ENCODE measurements at places on chromosomes 6 and 20. TPM values are rescaled to one million over a fixed set of nuclear protein-coding genes. Genes with fewer than 3 reads are reported as not detected.
A peak's percentile ranks its signal among the peaks of the same experiment; 100 is the strongest.

DNA sequence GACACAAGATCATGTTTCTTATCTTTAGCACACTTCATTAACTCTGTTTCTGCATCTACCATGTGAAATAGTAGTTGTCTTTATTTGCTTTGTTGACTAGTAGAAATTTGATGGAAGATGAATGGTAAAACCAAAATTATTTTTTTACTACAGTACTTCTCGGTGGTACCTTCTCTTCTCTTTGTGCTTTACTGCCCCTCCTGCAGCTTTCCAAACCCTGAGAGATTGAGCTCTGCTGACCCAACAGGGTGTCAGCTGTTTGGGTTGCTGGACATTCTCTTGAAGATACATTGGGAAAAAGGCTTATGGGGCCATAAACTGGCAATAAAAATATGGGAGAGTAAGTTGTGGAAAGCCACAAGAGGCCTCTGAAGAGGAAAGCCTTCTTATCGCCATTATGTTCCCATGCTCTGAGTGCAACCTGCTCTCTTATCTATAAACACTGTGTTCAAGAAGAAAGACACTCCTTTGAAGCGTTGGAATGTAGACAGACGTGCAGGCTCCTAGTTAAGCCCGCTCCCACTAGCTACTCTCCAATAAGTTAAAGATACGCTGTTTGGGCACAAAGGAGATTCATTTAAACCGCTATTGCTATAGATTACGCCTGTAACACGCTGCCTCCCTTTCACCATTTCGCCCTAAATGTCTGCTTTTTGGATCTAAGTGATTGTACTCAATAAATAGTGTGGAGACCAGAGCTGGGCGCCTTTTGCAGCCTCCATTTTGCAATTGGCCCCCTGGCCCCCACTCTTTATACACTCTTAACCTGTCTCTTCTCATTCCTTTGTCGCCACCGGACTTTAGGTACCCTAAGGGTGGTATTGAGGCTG lies 60.1 kb upstream of the PRSS16 start:
- H3K36me3 ChIP-seq: no peaks in the 10 kb centered on the region
- H3K4me1 ChIP-seq: peaks cover 7% of the 10 kb centered on the region
- peak overlapping the region; percentile 91 for H3K27ac ChIP-seq
- no peaks in the 10 kb centered on the region for H3K27me3 ChIP-seq
- DNase-seq: no peak

GRCh38 chr6:107877968-107878367 lies 53.9 kb upstream of the SCML4 start:
- DNase-seq: no peak
- no peak overlapping the region for H3K4me3 ChIP-seq
- no peaks in the 10 kb centered on the region for H3K4me1 ChIP-seq
- no peak overlapping the region for H3K27ac ChIP-seq

DNA sequence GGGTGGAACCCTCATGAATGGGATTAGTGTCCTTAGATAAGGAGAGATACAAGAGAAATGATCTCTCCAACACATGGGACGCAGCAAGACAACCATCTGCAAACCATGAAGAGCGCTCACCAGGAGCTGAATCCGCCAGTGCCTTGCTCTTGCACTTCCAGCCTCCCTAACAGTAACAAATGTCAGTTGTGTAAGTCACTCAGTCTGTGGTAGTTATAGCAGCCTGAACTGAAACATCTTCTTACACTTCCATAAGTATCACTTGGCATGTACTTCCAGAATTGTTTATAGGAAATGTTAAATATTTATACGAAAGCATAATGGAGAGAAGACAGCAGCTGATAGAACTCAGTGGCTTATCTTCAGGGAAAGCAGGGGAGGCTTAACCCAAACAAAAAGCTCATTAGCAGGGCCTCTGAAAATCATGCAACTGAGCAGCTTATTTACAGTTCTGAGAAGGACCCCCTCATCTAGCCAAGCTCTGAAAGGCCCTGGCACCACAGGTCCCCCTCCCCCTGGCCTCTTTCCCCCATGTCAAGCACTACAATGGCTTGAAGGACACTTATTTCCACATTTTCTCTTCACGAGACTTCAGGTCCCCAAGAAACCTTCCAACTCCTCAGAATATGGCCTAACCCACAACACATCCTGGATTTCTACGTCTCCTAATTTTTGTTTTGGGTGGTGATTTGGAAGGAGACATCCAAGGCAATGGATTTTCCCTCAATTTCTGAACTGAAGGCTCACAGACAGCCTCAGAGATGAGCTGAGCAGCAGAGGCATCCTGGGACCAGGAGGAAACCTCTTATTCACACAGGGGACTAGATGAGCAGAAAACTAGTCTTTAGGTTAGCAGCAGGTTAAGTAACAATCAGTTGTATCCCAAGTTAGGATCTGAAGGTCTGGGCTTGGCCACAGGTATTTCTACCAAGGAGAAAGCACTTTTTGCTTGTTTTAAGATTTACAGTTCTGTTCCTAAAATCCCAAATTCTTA lies 49.1 kb downstream of the GCLC start:
- peak overlapping the region; percentile 79 for H3K27ac ChIP-seq
- peaks cover 42% of the 10 kb centered on the region for H3K4me1 ChIP-seq
- DNase-seq: no peak
- peaks cover 5% of the 10 kb centered on the region for H3K36me3 ChIP-seq
- no peak overlapping the region for H3K4me3 ChIP-seq
- H3K27me3 ChIP-seq: peaks cover 3% of the 10 kb centered on the region

DNA sequence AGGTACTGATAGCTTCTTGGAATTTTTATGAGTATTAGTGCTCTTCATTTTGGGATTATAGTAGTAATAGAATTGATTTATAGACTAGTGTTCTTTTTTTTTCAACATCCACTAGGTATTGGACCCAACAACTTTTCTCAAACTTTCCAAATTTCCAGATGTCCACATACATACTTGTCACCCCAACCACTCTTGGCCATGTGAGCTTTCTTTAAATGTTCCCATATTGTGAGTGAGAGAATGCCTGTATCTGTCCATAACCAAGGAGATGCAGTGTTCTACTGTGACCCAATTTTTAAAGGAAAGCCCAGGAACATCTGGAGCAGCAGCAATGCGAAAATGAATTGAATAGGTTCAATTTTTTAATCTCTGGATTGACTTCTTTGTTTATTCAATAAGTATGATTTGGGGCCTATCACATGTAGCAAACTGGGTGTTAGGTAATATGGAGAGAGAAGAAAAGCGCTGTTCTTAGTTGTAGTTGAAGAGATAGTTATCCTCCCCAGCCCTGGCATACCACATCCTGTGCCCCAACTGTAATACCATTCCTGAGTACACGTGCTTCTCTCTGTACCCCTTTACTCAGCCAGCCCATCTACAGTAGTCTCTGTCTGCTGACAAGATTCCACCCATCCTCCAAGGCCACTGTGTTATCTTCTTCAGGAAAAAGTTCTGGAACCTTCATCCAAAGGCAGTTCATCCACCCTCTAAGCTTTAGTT lies 116.8 kb upstream of the SUPT3H start:
- DNase-seq: no peak
- H3K36me3 ChIP-seq: peaks cover 14% of the 10 kb centered on the region
- H3K27ac ChIP-seq: no peak overlapping the region
- no peaks in the 10 kb centered on the region for H3K27me3 ChIP-seq
- H3K4me1 ChIP-seq: peaks cover 24% of the 10 kb centered on the region
- H3K4me3 ChIP-seq: no peak overlapping the region

Gene CFAP206
- 0.73 TPM for total RNA-seq

Gene LGSN
- not detected for total RNA-seq

GRCh38 chr6:5191222-5191621 lies 69.5 kb downstream of the LYRM4 start:
- H3K27me3 ChIP-seq: no peaks in the 10 kb centered on the region
- DNase-seq: no peak
- H3K36me3 ChIP-seq: no peaks in the 10 kb centered on the region
- peaks cover 44% of the 10 kb centered on the region for H3K4me1 ChIP-seq
- H3K4me3 ChIP-seq: no peak overlapping the region
- H3K27ac ChIP-seq: peak overlapping the region; percentile 87

Gene CLDN20
- not detected for total RNA-seq

Gene MAFB
- total RNA-seq: 3.0 TPM

DNA sequence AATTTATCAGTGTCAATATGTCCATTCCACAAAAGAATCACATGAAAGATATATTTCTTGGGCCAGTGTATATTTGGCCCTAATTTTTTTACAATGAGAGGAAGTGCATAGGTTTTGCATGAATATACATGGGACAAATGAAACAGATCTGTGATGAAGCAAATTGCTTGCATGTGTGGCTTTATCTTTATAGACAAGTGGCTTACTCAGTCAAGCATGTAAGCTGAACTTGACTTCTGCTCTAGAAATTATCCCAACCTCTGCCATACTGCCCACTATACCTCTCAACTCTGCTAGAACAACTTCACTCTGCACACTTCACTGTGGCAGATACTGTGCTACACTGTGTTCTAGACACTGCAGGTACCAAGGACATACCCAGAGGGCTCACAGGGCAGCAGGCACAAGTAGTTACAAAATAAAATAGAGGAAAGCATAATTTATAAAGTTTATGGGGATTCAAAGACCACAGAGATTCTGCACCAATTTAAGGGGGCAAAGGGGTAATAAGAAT lies 349.2 kb upstream of the HSF2 start:
- DNase-seq: no peak
- H3K27ac ChIP-seq: no peak overlapping the region
- H3K4me1 ChIP-seq: peaks cover 10% of the 10 kb centered on the region
- peaks cover 11% of the 10 kb centered on the region for H3K27me3 ChIP-seq

DNA sequence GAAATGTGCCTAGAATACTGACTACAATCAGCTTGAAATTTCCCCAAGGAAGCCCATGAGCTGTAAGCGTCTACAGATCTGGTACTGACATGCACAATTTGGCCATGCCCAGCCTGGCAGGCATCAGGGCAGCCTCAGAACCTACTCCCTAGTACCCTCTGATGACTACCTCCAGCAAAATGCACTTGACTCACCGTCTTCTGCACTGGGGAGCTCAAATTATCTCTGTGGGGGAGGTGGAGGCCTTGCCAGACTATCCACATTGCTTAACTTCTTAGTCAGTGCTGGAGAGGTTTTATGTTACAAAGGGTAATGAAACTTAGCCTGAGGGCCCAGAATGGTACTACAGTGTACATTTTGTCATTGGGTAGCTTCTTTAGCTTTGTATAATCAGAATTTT lies 126.0 kb upstream of the ADGRF1 start:
- no peaks in the 10 kb centered on the region for H3K36me3 ChIP-seq
- DNase-seq: no peak
- peaks cover 38% of the 10 kb centered on the region for H3K4me1 ChIP-seq
- peak overlapping the region; percentile 52 for H3K27ac ChIP-seq
- no peak overlapping the region for H3K4me3 ChIP-seq

Gene GRM1
- not detected for total RNA-seq

Gene OOEP
- not detected for total RNA-seq

Gene PGC
- not detected for total RNA-seq

DNA sequence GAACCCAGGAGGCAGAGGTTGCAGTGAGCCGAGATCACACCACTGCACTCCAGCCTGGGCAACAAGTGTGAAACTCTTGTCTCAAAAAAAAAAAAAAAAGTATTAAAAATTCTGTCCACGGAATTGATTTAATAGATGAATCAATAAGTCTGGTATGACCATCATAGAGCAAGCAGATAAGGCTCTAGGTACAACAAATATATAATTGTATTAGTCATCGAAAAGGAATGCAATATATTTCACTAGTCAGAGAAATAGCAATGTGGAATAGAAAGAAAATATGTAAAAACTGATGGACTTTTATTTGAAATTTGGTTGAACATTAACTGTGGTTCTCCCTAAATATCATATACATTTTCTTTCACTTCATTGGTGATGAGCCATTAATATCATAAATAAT lies 476.8 kb upstream of the AGPAT4 start:
- no peak overlapping the region for H3K27ac ChIP-seq
- H3K4me3 ChIP-seq: no peak overlapping the region
- no peaks in the 10 kb centered on the region for H3K36me3 ChIP-seq

Gene TENT5A
- total RNA-seq: 27.9 TPM

Gene CPNE5
- total RNA-seq: not detected

DNA sequence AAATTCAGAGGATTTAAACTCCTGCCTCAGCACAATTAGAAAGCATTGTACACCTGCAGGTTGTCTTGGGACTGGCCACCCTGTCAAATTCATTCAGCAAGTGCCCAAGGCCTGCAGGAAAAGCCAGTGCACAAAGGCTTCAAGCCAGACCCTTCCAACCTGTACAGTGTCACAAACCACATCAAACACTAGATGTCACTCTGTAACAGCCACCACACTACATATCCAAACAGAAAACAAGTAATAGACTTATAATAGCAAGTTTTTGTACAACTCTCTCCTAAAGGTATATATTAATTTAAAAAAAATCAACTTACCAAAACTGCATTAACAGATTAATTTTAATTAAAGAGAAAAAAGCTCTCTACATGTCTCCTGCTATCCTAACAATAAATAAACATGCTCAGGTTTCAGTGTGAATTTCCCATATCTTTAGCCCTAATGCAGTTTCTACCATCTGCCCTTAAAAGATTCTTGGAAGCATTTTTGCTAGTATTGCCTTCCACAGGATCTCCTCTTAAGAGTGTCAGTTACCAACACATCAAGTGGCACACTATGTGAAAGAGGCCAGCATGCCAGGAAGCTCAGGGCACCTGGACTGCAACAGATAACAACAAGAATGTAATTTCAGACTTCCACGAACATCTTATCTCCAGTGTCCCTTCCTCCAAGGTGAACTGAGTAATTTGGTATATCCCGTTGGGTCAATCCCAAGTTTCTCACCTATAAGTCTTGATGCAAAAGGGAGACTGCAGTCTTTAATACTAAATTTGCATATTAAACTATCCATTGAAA lies 47.5 kb downstream of the RALGAPA2 start:
- no peaks in the 10 kb centered on the region for H3K27me3 ChIP-seq
- DNase-seq: no peak
- H3K4me3 ChIP-seq: no peak overlapping the region
- peaks cover 9% of the 10 kb centered on the region for H3K4me1 ChIP-seq
- no peak overlapping the region for H3K27ac ChIP-seq

DNA sequence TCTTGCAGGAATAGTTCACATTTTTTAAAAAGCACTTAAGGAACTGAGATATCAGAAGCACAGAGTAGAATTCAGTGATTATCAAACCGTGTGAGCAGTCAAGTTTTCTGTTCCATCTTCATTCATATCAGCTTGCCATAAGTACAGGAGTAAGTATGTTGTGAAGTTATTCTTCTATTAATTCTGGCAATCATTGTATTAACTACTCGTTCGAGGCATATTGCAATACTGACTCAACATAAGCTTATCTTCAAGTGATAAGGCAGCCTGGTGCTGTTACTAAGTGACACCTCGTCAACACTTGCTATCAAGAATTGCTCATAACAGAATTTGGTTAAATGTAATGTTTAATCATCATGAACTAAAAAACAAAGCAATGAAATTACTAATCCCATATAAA lies 75.7 kb upstream of the SNX9 start:
- no peaks in the 10 kb centered on the region for H3K36me3 ChIP-seq
- H3K4me1 ChIP-seq: no peaks in the 10 kb centered on the region
- no peak overlapping the region for H3K27ac ChIP-seq
- no peak for DNase-seq
- H3K4me3 ChIP-seq: no peak overlapping the region

Data from chondrocyte (in vitro differentiated cells).